ENCODE measurements at places on chromosomes 6 and 20.

- DNase-seq = no peak
Observed at GRCh38 chr20:11098888-11099287, 425.1 kb upstream of the JAG1 start.

- no peak for DNase-seq
Observed at GRCh38 chr6:111743360-111743759, 129.9 kb downstream of the FYN start.

- no peak for DNase-seq
Observed at GRCh38 chr6:75349262-75349984, 64.8 kb upstream of the TMEM30A start.

GRCh38 chr6:1179571-1180459, 132.1 kb upstream of the FOXQ1 start:
- no peak for DNase-seq

Data from AG09309 (cell line).